ENCODE measurements at places on chromosomes 16 and 17. TPM values are rescaled to one million over a fixed set of nuclear protein-coding genes. Genes with fewer than 3 reads are reported as not detected.

ZNF750 gene
- 1.6 TPM for total RNA-seq

CBX4 gene
- total RNA-seq: 25.6 TPM

SMIM22 gene
- total RNA-seq: not detected

LRRC45 gene
- 15.0 TPM for total RNA-seq

C17orf113 gene
- total RNA-seq: 7.9 TPM

TMC8 gene
- total RNA-seq: 4.8 TPM

MEIOC gene
- total RNA-seq: 1.5 TPM

KIF2B gene
- total RNA-seq: not detected

FOXJ1 gene
- 1.6 TPM for total RNA-seq

KRTAP1-5 gene
- not detected for total RNA-seq

LGALS9B gene
- total RNA-seq: not detected

GAST gene
- total RNA-seq: not detected

DOC2A gene
- 2.7 TPM for total RNA-seq

RABEP1 gene
- 89.4 TPM for total RNA-seq

KRTAP1-1 gene
- total RNA-seq: not detected

TMEM132E gene
- 15.3 TPM for total RNA-seq

OR1F1 gene
- total RNA-seq: not detected

ZNF48 gene
- 18.3 TPM for total RNA-seq

CNEP1R1 gene
- 37.8 TPM for total RNA-seq

KRT27 gene
- total RNA-seq: 0.22 TPM

LRRC37B gene
- total RNA-seq: 48.4 TPM

TPSAB1 gene
- 3.4 TPM for total RNA-seq

PRKCB gene
- 32.5 TPM for total RNA-seq

NOG gene
- 10.2 TPM for total RNA-seq

MAP2K6 gene
- total RNA-seq: 27.4 TPM

NPTX1 gene
- total RNA-seq: 12.9 TPM

EVI2B gene
- total RNA-seq: 2.5 TPM

SBK1 gene
- 19.0 TPM for total RNA-seq

CBX8 gene
- total RNA-seq: 17.4 TPM

CCL1 gene
- not detected for total RNA-seq

HELZ gene
- total RNA-seq: 174 TPM

TEX14 gene
- total RNA-seq: 0.71 TPM

CETP gene
- 1.8 TPM for total RNA-seq

TBC1D28 gene
- not detected for total RNA-seq

HIGD1B gene
- not detected for total RNA-seq

PSMD11 gene
- total RNA-seq: 86.1 TPM

SP6 gene
- 0.38 TPM for total RNA-seq

PFAS gene
- total RNA-seq: 26.1 TPM

PYDC1 gene
- not detected for total RNA-seq

VMO1 gene
- 2.3 TPM for total RNA-seq

MLYCD gene
- total RNA-seq: 6.7 TPM

TMEM100 gene
- 10.3 TPM for total RNA-seq

KRT32 gene
- total RNA-seq: not detected

STAC2 gene
- total RNA-seq: 2.1 TPM

CIBAR2 gene
- 0.77 TPM for total RNA-seq
